RKO (cell line): ENCODE measurements at places on chromosomes 13 and 19.

GRCh38 chr13:77980592-77980991 lies 62.0 kb upstream of the EDNRB start:
- DNase-seq, result no peak

DNA sequence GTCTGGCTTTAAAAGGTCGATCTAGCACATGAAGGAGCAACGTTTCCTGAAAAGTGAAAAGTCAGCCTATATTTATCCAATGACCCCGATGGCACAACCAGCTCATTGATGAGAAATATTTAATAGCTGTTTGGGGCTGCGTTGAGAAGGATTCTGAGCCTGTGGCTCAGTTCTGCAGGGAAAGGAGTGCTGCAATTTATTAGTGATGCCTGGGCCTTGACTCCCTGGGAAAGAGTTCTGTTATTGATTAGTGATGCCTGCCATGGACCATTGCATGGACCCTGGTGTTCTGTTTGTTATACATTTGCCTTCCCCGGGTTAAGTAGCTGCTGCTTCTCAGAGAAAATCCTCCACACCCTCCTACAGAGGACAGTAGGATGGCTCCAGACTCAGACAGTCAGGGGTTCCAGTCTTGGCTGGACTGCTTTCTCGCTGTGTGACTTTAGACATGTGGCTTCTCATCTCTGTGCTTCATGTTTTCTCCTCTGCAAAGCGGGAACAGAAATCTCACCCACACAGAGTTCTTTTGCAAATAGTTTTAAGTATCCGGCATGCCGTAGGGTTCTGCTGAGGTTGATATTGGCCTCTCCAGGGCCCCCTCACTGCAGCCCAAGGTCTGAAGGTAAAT lies 17.7 kb upstream of the PTPRS start:
- DNase-seq, result peak; percentile 19

DNA sequence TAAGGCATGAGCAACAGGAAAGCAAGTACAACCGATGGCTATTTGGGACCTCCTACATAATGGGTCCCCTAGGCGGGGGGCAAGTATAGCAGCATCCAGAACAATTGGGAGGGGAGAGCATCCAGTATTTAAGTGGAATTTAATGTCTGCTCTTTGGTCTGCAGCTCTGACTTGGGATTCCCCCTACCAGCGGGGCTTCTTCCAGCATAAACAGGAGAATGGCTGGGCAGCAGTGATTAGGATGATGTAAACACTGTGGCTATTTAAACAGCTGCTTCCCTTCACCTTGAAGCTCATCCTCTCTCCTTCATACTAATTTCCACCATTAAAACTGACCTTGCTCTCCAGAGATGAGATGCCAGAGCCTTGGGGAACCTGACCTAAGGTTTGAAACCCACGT lies 73.9 kb upstream of the OXGR1 start:
- DNase-seq, result no peak

DNA sequence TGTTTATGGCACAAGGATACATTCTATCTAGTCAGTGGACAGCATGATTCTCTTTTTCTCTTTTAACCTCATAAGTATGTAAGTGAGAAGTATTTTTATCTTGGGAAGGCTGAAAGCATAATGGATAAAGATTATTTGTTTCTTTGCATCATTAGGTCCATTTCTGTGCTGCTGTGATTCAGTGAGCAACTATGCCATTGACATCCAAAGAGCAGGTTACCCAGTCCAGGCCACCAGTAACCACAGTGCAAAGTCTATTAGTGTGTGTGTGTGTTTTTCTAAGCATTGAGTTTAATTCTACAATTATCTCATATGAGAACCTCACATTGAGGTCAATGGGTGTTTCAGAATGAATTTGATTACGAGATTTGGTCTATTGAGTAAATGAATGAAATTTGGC lies 158.8 kb upstream of the DACH1 start:
- DNase-seq, result no peak

DNA sequence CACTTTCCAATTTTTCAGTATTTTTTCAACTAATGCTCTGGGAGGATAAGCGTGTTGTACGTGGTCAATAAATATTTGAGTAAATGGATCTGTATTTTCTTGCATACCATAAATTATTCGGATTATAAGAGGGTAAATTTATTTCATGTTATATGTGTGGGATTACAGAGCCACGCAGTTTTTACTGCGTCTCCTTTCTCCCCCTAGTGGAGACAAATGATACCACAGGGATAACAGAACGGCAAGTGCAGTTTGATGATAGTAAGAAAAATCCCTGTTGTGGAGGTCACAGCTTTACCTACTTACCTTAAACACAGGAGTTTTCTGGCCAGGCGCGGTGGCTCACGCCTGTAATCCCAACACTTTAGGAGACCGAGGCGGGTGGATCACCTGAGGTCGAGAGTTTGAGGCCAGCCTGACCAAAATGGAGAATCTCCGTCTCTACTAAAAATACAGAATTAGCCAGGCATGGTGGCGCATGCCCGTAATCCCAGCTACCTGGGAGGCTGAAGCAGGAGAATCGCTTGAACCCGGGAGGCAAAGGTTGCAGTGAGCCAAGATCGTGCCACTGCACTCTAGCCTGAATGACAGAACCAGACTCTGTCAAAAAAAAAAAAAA lies 16.8 kb downstream of the MBD3L2B start:
- peak; percentile 41 for DNase-seq

GRCh38 chr13:112905990-112906641 lies 62.9 kb upstream of the MCF2L start:
- no peak for DNase-seq

- DNase-seq, result no peak
These were observed 192.0 kb downstream of the LHFPL6 start for GRCh38 chr13:39410964-39411363.
